ENCODE measurements at places on chromosomes 6 and 20. TPM values are rescaled to one million over a fixed set of nuclear protein-coding genes. Genes with fewer than 3 reads are reported as not detected.

Gene ANKS1A
- total RNA-seq: 18.0 TPM

- H3K27ac ChIP-seq: no peak overlapping the region
- no peaks in the 10 kb centered on the region for H3K27me3 ChIP-seq
- no peak overlapping the region for H3K4me3 ChIP-seq
Observed at GRCh38 chr6:87654122-87654521, 47.9 kb downstream of the AKIRIN2 start.

- no peaks in the 10 kb centered on the region for H3K36me3 ChIP-seq
- no peaks in the 10 kb centered on the region for H3K4me1 ChIP-seq
- no peak overlapping the region for H3K4me3 ChIP-seq
- DNase-seq: peak; percentile 29
- H3K27ac ChIP-seq: no peak overlapping the region
- H3K27me3 ChIP-seq: no peaks in the 10 kb centered on the region
Observed at GRCh38 chr20:35269055-35269781, 8.7 kb downstream of the MMP24OS start.

GRCh38 chr6:83193747-83194566, 800 bp downstream of the RWDD2A start:
- peak overlapping the region; percentile 74 for H3K4me3 ChIP-seq
- no peaks in the 10 kb centered on the region for H3K27me3 ChIP-seq
- H3K27ac ChIP-seq: peak overlapping the region; percentile 90
- H3K4me1 ChIP-seq: peaks cover 21% of the 10 kb centered on the region

DNA sequence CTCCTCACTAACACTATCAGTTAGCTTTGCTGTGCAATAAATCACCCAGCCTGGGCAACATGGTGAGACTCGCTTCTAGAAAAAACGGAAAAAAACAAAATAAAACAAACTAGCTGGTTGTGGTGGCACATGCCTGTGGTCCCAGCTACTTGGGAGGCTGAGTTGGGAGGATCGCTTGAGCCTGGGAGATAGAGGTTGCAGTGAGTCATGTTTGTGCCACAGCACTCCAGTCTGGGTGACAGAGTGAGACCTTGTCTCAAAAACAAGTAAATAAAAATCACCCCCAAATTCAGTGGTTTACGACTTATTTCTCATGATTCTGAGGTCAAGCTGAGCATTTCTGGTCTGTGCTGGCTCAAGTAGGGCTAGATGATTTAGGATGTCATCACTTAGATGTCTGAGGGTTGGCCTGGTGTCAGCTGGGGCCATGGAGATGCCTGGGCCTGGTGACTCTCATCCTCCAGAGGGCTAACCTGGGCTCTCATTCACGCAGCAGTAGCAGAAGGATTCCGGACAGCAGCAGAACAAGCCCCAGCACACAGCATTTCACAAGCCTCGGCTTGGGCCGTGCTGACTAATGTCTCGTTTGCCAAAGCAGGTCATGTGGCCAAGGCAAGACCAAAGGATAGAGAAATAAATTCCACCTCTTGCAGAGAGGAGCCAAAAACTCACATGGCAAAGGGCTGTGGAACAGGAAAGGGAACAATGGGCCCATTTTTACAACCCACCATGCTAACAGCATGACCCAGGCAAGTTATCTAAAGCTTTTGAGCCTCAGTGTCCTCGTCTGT, 32.5 kb downstream of the MGME1 start:
- DNase-seq: peak; percentile 73
- H3K27ac ChIP-seq: no peak overlapping the region
- H3K27me3 ChIP-seq: no peaks in the 10 kb centered on the region
- peaks cover 9% of the 10 kb centered on the region for H3K4me1 ChIP-seq
- H3K4me3 ChIP-seq: no peak overlapping the region

GRCh38 chr20:19348582-19348981, 136.1 kb downstream of the SLC24A3 start:
- no peak overlapping the region for H3K27ac ChIP-seq
- no peak overlapping the region for H3K4me3 ChIP-seq
- no peaks in the 10 kb centered on the region for H3K4me1 ChIP-seq
- DNase-seq: no peak
- H3K27me3 ChIP-seq: no peaks in the 10 kb centered on the region
- H3K36me3 ChIP-seq: no peaks in the 10 kb centered on the region

DNA sequence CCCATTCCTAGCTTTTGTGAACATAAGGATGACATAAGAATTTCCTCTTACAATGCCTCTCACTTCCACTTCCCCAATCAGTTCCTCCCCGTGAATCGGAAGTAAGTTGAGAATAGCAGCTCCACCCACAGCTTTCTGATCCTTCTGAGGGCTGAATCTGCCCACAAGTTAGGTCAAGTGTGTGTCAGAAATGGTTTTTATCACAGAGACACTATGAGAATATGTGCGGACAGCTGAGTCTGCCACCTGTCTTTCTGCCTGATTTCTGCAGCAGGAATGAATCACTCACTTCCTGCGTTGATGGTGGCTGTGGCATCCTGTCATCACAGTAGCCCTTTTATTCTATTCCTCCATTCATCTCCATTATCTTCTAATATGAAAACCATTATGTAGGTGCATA, 70.2 kb downstream of the RIN2 start:
- DNase-seq: peak; percentile 58
- H3K4me1 ChIP-seq: peaks cover 20% of the 10 kb centered on the region
- H3K27ac ChIP-seq: peak overlapping the region; percentile 43
- H3K27me3 ChIP-seq: no peaks in the 10 kb centered on the region
- no peaks in the 10 kb centered on the region for H3K36me3 ChIP-seq
- no peak overlapping the region for H3K4me3 ChIP-seq
